ENCODE measurements at places on chromosomes 6 and 20.

GRCh38 chr20:39751557-39752137 is 789.5 kb downstream of the DHX35 start:
- DNase-seq, result no peak

- DNase-seq, result no peak
Observed at GRCh38 chr20:58713801-58714339, 21.3 kb downstream of the NPEPL1 start.

GRCh38 chr6:160583794-160584193 is 80.3 kb downstream of the LPA start:
- DNase-seq, result no peak

GRCh38 chr6:149717255-149717587 is 680 bp downstream of the LATS1 start:
- no peak for DNase-seq

Measured in H7 (cell line).